ENCODE measurements at places on chromosomes 11 and 22.

DNA sequence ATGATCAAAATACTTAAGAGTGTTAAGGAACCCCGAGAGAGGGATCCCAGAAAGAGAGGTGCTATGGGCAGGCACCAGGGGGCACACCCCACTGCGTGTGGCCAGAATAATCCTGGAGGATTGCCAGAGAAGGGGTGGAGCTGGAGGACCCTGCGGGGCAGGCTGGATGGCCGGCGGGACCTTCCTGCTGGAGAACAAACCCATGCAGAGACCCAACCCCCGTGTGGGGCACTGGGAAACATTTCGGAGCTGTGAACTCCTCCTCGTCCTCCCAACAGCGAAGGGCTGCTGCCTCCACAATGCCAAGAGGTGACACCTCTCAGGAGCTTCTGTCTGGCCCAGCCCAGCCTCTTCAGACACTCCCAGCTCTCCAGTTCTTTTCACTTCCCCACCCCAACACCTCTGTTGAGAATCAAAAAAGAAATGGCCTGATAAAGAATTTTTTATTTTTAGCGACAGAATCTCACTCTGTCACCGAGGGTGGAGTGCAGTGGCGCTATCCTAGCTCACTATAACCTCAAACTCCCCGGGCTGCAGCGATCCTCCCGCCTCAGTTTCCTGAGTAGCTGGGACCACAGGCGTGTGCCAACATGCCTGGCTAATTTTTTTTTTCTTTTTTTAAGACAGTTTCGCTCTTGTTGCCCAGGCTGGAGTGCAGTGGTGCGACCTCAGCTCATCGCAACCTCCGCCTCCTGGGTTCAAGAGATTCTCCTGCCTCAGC, 25.6 kb downstream of the RHOD start:
- DNase-seq, result no peak

GRCh38 chr11:28303477-28304191, 195.4 kb downstream of the METTL15 start:
- DNase-seq, result no peak

- DNase-seq, result no peak
Measured at GRCh38 chr11:84722583-84723108, 904.5 kb downstream of the DLG2 start.

GRCh38 chr22:24494528-24495364, at the start of gene UPB1:
Gene UPB1 (plus strand): TSS chr22:24495332. CDS start chr22:24495404, 72 bp downstream.
- no peak for DNase-seq

All from NCI-H1417 treated with DMSO at 0.1 percent for 48 hours (cell line).